ENCODE measurements at places on chromosomes 4 and X.
A peak's percentile ranks its signal among the peaks of the same experiment; 100 is the strongest.

GRCh38 chrX:115350711-115351381, 61.3 kb downstream of the LUZP4 start:
- no peak for DNase-seq

DNA sequence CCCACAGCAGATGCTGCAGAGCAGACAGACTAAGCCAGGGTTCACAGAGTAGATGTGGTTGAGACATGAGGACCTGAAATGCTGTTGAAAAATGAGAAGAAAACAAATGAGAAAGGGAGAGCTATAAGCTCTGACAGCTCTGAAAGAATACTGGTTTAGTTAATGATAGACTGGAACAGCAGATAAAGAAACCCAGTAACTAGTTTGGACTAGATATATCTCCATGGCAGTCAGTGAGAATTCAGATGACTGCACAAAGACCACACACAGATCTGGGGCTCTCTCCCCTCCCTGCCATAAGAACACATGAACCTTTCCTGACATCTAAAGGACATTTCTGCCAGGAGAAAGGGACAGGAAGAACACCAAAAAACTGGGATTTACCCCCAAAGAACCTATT, 8.2 kb downstream of the NAA11 start:
- DNase-seq, result no peak

GRCh38 chrX:103806862-103807474, 25.1 kb downstream of the RAB9B start:
- no peak for DNase-seq

- no peak for DNase-seq
Measured at GRCh38 chr4:53497487-53498244, 93.6 kb downstream of the LNX1 start.

DNA sequence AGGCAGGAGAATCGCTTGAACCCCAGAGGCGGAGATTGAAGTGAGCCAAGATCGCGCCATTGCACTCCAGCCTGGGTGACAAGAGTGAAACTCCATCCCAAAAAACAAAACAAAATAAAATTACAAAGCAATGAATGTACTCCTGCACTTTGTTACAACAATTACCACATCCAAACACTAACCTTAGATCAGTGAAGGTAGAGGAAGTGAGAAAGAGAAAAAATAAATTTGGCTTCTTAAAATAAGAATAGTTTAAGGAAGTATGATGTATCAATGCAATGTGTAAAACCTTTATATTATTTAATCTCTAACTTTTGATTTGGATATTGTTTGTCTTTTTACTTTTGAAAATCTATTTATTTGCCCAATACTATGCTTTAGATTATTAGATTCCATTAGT, 21.7 kb upstream of the CSN1S1 start:
- no peak for DNase-seq

- DNase-seq, result peak; percentile 83
Measured at GRCh38 chrX:153934762-153935325, at the start of gene NAA10. Gene NAA10 (minus strand): TSS chrX:153935037. CDS start chrX:153934904, 133 bp downstream.

DNA sequence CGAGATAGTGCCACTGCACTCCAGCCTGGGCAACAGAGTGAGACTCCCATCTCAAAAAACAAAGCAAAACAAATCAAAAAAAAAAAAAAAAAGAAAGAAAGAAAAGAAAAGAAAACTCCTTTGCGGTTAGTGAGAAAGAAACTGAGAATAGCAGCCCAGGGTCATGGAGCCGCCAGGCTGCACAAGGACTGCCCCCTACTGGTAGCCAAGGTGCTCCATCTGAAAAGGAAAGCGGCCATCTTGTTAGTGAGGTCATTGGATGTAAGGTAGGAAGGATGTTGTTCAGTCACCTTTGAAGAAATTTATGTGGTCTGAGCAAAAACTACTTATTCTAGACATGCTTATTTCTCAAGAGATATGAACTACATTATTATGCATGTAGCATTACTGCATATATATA, 660.6 kb upstream of the TENM3 start:
- no peak for DNase-seq

DNA sequence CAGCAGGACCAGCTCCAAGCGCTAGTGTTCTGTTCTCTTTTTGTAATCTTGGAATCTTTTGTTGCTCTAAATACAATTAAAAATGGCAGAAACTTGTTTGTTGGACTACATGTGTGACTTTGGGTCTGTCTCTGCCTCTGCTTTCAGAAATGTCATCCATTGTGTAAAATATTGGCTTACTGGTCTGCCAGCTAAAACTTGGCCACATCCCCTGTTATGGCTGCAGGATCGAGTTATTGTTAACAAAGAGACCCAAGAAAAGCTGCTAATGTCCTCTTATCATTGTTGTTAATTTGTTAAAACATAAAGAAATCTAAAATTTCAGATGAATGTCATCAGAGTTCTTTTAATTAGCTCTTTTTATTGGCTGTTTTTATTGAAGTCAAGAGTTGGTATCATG, 186.5 kb downstream of the AR start:
- no peak for DNase-seq

DNA sequence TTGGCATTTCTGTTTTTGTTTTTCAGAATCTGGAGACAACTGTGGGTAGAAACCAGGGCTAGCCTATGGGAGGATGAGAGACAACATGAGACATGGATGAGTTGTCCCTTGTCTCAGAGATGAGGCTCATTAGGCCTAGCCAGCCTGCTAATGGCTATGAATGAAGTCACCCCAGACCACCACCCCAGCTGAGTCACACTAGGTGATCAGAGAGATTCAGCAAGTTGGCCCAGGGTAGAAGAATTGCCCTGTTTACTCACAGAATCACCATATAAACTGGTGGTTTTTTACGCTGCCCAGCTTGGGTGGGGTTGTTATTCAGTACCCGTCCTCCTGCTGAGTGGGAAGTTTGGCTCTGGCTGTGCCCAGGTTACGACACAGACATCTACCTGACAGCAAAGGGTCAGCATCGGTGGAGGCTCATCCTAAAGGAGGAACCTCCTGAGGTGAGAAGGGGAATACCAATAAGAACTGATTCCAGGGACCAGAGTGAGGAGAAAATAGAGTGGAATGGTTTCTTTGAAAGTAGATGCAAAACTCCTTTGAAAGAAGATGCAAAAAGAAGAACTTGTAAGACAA, 17.2 kb upstream of the ARSJ start:
- DNase-seq, result peak; percentile 91

DNA sequence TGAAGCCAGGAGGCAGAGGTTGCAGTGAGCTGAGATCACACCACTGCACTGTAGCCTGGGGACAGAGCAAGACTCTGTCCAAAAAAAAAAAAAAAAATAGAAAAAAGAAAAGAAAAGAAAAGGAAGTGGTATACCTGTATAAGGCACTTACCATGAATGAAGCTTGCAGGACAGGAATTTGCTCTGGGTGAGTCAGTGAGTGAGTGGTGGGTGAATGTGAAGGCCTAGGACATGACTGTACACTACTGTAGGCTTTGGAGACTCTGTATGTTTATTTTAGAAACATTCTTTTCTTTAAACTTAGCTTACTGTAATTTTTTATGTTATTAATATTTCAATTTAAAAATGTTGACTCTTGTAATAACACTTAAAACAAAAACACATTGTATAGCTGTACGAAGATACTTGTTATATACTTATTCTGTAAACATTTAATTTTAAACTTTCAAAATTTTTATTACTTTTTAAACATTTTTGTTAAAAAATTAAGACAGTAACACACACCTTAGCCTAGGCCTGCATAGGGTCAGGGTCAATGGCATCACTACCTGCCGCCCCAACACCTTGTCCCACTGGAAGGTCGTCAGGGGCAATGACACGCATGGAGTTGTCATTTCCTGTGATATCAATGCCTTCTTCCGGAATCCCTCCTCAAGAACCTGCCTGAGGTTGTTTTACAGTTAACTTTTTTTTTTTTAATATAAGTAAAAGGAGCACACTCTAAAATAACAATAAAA, 78.7 kb downstream of the CLNK start:
- DNase-seq, result peak; percentile 89

DNA sequence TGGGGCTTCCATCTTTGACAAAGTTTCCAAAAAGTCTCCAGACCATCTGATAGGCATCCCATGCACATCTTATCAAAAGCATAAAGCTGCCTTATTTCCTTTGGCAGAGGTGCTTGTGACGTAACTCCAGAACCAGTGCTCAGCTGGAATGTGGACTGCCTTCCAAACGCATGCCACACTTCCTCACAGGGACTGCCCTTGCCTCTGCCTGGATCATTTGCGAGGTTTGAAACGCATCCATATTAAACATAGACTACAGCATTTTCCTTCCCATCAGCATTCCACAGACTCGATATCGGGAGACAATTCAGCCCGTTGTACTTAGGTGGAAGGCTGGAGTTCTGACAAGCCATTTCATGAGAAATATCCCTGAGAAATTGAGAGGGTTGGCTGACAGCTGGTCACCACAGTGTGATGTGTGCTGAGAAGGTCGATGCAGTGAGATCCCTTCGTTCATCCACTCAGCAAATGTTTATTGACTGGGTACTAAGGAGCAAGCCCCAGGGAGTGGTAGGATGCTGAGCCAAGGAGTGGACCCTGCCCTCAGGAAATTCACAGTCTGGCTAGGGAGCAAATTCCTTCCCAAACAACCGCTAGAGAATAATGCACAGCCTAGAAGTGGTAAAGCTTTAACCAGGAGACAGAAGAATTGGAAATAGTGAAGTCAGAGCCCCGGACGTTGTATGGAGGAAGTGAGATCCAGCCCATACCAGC, 376.0 kb downstream of the BCOR start:
- peak; percentile 23 for DNase-seq

DNA sequence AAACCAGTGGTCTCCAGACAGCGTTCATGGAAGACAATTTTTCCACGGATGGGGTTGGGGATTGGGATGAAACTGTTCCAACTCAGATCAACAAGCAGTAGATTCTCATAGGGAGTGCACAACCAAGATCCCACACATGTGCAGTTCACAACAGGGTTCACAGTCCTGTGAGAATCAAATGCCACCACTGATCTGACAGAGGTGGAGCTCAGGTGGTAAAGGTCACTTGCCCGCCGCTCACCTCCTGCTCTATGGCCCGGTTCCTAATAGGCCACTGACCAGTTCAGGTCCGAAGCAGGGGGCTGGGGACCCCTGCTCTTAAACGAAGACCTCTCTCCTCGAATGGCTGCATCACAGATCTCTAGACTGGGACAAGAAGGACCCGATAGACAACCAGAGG, 4.4 kb downstream of the APBB2 start:
- DNase-seq, result no peak

DNA sequence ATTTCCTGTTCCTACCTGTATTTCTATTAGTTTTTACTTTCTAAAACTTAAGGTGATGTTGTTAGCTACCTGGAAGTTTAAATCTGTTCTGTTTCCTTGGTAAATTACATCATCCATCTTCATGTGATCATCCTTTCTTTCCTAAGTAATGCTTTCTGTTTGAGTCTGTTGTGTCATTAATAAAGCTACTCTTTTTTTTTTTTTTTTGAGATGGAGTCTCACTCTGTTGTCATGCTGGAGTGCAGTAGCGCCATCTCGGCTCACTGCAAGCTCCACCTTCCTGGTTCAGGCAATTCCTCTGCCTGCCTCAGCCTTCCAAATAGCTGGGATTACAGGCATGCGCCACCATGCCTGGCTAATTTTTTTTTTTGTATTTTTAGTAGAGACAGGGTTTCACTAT, 73.3 kb downstream of the FIP1L1 start:
- DNase-seq, result peak; percentile 43

GRCh38 chr4:167000141-167000852, 234.0 kb downstream of the SPOCK3 start:
- no peak for DNase-seq

DNA sequence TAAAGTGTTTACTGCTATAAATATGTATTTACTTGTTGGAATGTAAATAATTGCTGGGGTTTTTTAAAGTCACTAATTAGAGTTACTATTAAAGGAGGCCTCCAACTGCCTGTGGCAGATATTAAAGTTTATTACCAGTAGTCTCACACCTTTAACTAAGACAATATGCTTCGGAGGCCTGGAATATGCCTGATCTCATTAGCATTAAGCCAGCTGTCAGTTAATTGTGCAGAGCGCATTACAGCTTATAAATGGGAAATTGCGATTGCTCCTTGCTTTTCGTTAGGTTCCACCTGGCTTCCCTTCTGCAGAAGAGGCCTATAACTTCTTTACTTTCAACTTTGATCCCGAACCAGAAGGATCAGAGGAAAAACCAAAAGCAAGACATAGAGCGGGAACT, 41.3 kb downstream of the CC2D2A start:
- no peak for DNase-seq

DNA sequence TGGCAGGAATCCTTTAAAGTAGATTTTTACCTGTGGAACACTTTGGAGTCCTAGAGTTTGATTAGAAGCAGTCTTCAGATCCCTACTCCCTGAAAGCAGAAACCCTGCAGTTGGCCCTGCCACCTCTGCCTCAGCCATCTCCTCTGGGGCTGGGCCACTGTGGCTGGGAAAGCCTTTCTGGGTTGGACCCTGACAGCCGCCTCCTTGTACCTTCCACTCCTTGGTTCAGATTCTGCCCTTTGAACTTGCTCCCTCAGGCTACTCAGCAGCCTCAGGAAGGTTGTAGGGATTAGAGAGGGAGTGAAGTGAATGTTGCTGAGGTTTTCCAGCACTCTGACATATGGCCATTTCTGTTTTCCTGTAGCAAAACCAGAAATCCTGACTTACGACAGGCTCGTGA, 65.5 kb downstream of the KIT start:
- DNase-seq, result no peak

DNA sequence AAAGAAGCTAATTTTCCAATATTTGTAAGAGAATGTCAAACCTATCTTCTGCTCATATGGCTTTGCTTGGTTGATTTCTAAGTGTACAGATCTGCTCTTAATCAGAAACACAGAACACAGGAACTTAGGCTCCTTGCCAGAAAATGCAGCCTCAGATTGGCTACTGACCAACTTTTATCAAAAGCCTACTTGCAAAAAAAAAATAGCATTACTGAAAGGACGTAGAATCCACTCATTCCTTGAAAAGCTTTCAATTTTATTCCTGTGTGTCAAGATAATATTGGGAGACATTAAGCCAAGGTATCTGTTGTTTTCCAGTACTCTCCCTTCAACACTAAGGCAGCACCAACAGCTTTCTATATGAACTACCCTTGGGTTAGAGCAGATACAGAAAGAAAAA, 127.6 kb upstream of the INTU start:
- DNase-seq, result peak; percentile 30

DNA sequence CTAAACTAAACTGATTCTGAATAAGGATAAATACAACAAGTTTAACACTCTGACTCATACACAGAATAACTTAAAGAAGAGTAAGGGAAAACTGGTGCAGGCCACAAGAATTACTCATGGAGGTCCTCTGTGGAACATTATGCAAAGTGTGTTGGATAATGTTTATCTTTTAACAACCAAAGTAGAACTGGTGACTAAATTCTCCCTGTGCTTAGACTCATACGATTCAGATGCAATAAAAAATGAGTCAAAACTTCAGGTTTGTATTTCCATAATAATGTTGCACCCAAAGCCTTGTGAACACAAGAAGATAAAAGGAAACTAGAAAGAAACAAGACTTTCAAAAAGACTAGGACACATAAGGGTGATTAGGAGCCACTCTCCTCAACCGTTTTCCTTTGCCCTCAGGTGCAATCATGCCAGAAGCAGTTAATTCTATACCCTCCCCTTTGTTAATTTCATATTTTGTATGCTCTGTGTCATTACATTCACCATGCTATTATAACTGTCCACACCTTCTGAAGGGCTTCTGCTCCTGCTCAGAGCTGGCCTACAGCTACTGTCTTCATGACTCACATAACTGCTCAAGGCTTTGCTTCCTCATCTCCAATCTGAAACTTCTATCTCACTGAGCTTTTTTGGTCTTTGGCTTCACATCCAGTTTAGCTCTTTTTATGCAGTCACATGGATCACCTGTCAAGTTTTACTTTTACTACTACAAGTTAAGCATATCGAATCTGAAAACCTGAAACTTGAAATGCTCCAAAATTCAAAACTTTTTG, 60.2 kb downstream of the KCNIP4 start:
- peak; percentile 95 for DNase-seq

GRCh38 chr4:153345012-153345981, 809 bp downstream of the MND1 start:
- DNase-seq, result peak; percentile 61

GRCh38 chrX:12777670-12778069, 13.5 kb upstream of the PRPS2 start:
- DNase-seq, result peak; percentile 73

Measured in kidney tubule cell (primary cell).